IPS-NIHi11 (cell line): ENCODE measurements at places on chromosomes 5 and 9.

DNA sequence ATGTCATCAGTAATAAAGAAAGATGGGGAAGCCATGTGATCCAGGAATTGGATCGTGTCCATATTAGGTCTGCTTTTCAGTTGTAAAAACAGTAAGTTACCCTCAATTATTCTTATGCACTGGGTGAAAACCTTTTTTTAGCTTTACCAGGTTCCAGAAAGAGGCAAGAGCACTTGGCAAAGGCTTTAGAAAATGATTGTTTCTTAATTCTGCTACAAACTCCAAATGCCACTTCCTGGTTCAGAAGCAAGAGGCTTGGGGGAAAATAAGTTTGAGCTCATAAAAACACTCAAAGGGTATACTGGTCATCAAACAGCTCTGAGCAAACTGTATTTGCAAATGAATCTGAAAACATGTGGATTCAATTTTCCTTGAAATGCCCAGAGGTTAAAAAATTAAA, 615.6 kb downstream of the EBF1 start:
- no peak for DNase-seq

- DNase-seq: no peak
These were observed 138.5 kb downstream of the SLC24A2 start for GRCh38 chr9:19650312-19650711.

DNA sequence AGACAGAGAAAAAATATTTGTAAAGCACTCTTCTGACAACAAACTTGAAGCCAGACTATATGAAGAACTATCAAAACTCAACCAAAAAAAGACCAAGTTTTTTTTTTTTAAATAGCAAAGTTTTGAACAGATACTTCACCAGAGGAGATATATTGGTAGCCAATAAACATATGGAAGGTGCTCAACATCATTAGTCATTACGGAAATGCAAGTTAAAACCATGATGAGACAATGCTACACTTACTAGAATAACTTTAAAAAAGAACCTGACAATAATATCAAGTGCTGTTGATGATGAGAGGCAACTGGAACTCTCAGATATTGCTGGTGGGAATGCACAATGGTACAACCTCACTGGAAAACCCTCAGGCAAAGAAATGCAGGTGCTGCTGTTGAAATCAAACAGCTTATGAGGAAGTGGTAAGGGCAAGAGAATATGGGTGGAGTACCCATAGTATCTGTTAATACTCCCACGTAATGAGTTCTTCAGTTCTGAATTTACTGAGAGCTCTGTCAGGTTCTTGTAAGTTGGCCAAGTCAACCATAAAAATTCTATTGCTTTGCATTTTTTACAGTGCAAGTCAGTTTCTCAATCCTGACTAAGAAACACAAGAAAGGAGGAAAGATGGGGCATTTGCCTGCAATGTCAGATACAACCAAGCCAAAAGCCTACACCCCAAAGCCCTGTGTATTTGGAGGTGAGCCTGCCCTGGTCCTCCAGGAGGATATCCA, 87.3 kb upstream of the GNAQ start:
- DNase-seq: no peak

DNA sequence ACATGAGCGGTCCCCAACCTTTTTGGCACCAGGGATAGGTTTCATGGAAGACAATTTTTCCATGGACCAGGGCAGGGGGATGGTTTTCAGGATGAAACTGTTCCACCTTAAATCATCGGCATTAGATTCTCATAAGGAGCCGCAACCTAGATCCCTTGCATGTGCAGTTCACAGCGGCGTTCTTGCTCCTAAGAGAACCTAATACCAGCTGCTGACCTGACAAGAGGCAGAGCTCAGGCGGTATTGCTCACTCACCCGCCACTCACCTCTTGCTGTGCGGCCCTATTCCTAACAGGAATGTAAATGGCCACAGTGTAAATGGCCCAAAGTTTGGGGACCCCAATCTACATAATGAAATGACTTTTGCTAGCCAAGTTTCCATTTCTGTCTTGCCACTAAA, 3.1 kb upstream of the PLIN2 start:
- no peak for DNase-seq

DNA sequence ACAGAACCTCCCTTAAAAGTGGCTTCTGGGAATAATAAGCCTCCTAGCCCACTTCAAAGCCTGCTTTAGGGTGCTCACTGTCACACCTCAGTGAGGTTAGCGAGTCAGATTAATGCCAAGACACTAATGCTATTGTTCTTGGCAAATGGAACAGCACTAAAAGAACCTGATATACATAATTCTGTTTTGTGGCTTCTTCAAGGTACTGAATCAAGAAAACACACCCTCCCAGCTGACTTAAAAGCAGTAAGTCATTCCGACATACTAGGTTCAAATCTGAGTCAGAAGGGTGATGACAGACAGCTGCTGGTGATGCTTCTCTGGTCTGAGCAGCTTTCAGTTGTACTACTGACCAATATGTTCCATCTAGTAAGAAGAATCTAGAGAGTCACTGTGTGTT, 121.6 kb downstream of the OXCT1 start:
- DNase-seq: no peak

- DNase-seq: peak; percentile 26
These were observed 41.7 kb upstream of the CLINT1 start for GRCh38 chr5:157900644-157901043.

- no peak for DNase-seq
These were observed 5.9 kb downstream of the FKBP15 start for GRCh38 chr9:113215132-113215531.

DNA sequence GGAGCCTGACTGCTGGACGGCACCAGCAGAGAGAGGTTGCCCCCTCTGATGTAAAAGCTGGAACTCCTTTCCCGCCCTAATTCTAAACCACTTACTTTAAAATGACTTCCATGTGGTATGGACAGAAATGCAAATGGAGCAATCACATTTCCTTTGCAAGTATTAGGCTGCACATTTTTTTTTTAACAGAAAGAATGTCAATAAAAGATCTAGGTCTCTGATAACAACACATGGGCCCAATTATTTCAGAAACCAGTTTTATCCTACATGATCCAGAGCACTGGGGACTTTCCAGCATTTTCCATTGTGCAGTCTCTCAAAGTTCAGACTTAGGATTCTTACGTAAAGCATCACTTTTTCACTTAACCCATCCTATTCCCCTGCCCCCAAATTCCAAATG, 203.7 kb downstream of the NXNL2 start:
- DNase-seq: no peak
